ENCODE measurements at places on chromosomes 11 and 22.

DNA sequence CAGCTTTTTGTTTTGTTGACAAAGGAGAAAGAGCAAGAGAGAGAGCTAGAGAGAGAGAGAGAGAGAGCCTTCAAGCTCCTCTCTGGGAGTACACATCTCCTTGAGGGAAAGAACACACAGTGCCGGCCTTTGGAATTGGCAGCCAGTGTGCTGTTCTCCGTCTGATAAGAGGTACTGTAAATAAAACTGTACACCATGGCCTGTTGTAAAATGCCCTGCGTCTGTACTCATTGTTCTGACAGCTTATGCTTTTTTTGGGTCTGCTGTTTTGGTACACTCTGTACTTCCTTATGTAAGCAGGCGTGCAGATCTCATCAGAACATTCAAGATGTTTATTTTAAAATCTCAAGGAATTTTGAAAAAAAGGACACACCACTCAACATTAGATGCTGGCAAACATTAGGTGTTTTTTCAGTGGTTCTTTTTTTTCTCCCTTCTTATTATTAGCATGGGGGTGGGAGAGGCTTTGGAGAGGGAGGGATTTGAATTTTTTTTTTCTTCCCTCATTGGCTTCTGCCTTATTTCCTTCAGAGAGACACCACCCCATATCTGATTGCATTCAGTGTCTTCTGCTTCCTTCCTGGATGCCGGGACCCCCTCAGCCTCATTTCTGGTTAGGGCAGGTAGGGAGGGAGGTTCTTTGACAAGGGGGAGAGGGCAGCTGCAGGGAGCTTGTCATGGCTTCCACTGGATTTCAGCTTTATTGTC, 116.8 kb upstream of the NNMT start:
- peak; percentile 89 for DNase-seq

GRCh38 chr11:10693509-10694081, at the start of gene IRAG1:
Gene IRAG1, minus strand, starts transcription at chr11:10693755. Its CDS starts 153 bp downstream, at chr11:10693602.
- peak; percentile 72 for DNase-seq

GRCh38 chr11:68371171-68372041, 59.0 kb downstream of the LRP5 start:
- no peak for DNase-seq

DNA sequence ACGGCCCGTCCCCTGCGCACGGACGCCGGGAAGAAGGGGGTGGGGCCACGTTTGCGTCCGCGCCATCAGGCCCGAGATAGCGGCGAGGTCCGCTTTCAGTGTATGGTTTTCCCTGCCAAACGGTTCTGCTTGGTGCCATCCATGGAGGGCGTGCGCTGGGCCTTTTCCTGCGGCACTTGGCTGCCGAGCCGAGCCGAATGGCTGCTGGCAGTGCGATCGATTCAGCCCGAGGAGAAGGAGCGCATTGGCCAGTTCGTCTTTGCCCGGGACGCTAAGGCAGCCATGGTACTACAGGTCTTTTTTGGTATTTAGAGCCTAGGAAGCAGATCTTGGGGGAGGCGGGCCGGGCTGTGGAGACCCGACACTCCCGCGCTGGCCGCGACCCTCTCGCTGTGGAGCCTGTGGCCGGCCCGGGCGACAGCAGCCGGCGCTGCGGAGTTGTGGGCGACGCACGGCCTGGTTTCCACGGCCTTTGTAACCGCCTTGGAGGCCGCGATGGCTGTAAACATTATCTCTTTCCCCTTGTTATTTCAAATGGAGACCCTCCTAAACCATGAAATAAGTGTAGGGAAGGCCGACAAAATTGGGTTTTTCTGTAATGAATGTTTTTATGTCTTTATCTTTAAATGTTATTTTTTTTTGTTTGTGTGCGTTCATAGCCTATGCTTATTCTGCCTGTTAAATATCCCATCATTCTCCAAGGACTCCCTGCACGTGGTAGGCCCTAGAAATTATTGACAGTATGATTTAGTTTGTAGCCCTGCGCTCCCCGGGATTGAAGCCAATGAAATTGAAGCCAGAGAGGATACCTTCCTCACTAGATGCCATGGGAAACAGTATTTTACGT, at the start of gene AASDHPPT:
TSS of gene AASDHPPT (plus strand) at position 54 of the 847 bp plus-strand sequence. CDS start at position 103, 49 bp downstream.
- DNase-seq, result peak; percentile 19

DNA sequence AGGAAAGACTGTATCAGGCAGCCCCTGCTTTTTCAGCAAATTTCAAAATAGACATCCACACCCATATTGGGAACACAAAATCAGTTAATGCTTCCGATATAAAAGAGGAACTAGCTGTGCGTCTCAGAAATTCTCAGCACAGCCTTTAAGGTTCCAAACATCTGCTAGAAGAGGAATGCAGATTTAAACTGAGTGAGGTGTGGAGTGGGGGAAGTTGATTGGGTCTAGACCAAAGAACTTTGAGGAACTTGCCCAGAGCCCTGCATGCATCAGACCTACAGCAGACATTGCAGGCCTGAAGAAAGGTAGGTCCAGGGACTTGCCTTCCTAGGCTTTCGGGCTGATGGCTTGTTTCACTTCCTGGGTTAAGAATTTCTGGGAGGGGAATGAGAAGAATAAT, at the start of gene MS4A4A:
TSS of gene MS4A4A (plus strand) at position 255 of the 400 bp plus-strand sequence. CDS start at position 265, 10 bp downstream.
- no peak for DNase-seq

DNA sequence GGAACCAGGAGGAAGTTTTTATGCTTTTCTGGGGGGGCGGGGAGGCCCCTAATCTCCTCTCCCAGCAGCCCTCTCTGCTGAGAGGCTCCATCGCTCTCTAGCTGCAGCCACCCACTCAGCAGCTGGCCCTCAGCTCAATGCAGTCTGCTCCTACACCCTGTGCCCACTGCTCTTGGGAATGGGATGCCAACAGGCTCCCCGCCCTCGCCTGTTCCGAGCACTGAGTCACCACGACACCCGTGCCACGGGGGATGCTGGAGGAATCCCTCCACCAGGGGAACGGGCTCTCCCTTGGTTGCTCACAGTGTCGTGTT, 23.5 kb upstream of the SUSD2 start:
- no peak for DNase-seq

- no peak for DNase-seq
These were observed 33.9 kb upstream of the MN1 start for GRCh38 chr22:27835446-27835845.

GRCh38 chr22:19843107-19843856, 11.4 kb downstream of the GNB1L start:
- DNase-seq, result no peak

GRCh38 chr11:33383075-33383919, 126.1 kb downstream of the HIPK3 start:
- no peak for DNase-seq

DNA sequence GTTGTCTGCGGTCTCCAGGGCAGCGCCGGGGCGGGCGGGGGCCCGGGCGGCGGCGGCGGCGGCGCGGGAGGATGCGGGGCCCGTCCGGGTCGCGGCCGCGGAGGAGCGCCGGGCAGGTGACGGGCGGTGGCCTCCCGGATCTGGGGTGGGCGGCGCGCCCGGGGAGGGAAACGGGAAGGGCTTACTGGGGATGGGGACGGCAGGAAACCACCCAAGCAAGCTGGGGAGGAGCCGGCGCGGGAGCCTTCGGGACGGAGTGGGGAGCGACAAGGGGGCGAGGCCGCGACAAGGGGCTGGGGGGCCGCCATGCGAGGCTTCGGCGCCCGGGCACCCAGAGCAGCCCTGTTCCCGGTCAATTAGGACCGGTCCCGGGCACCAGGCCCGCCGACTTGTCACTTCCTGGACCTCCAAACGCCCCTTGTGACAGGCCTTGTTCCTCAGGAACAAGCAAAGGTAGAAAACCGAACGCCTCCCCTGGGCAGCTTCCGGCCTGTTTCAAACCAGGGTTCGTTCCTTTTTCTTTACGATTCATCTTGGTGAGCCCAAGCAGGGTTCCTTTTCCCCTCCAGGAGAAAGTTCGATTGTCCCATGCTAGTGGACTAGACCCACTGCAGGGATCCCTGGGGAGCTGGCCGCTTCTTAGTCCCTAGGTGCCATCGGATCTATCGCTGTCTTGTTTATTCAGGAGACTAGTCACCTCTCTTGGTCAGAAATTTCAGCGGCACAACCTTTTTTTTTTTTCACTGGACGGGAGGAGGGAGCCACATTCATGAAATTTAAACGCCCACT, 492 bp downstream of the JHY start:
- DNase-seq, result peak; percentile 31

DNA sequence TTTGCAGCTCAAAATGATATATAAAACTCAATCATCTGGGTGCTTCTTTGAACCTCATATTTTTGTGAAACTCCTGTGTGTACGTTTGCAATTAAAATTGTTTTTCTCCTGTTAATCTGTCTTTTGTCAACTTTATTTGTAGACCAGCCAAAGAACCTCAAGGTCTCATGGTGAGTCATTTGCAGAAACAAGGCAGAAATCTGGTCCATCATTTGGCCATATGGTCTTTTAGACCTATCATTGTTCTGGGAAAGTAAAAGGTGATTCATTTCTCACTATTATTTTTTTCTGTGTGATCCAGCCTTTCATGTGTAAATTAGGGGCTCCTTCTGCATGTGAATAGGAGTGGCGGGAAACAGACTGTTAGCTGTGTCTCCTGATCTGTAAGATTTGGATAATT, 399.1 kb upstream of the DDI1 start:
- DNase-seq, result no peak

DNA sequence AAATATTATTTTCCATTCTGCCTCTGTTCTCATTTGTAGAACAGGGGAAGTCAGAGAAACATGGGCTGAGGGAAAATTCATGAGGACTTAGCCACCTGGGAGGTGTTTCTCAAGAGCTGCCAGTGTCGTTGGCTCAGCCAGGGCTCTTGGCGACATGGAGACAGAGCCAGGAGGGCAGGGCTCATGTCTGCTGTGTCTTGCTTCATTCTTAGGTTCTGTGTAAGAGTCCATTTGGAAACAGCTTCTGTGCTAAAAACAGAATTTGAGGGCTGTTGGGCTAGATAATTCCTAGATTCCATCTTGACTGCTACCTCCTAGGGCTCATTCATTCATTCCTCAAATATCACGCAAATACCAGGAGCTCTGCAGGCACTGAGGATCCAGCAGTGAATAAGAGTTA, 15.1 kb upstream of the MRGPRX2 start:
- no peak for DNase-seq

DNA sequence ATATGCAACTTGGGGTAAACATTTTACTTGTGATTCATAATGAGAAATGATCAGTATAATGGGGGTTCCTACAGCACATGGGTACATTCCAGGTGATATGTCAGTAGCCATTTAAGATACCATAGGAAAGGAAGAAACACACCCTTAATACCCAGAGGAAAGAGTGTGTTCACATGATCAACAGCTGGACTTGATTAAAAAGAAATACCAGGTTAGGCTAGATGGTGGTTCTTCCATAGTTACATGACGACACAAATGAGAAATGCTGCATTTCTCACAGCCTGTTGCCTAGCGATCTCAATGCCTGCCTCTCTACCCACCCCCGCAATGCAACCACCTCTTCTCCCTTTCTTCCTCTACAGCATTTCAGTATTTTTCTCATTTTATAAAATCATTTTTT, 96.8 kb downstream of the TTC28 start:
- no peak for DNase-seq

GRCh38 chr11:114664641-114665040, 13.7 kb upstream of the NXPE2 start:
- no peak for DNase-seq

GRCh38 chr11:34653851-34654482, 33.1 kb downstream of the EHF start:
- no peak for DNase-seq

GRCh38 chr11:87290304-87290922, 252.7 kb downstream of the TMEM135 start:
- DNase-seq, result no peak

GRCh38 chr11:2766166-2766565, 66.4 kb upstream of the KCNQ1OT1 start:
- no peak for DNase-seq

DNA sequence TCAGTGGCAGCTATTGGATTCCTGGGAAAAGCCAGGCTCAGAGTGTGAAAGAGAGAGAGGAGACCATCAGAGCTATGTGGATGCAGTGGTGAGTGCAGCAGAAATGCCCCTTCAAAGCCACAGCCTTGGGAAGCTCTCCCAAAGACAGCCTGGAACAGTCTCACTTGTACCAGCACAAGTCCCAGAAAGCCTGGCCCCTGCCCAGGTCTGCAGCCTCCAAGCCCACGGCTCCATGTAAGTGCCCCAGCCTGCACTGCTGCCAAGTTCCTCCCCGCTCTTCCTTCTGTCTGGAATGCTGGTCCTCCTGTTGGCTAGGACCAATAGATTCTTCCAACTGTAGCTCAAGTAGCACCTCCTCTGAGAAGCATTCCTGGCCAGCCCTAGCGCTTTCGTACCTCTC, 539.7 kb downstream of the MIAT start:
- DNase-seq, result no peak

- DNase-seq, result no peak
These were observed 39.7 kb downstream of the FLI1 start for GRCh38 chr11:128733440-128734102.

DNA sequence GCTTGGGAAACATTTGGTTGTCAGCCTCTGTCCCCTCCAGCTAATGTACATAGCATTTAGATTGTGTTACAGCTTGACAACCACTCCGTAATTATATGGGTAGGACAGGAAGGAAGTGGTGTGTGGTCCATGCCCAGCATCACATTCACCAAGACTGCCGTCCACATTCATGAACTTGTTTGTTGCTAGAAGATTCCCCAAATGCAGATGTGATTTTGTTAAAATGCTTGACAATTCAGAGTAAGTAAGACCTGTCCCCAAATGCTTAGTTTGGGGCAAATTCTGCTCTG, 1482.7 kb downstream of the TBC1D22A start:
- DNase-seq, result no peak

GRCh38 chr22:25903294-25903693, 161.3 kb downstream of the MYO18B start:
- no peak for DNase-seq

DNA sequence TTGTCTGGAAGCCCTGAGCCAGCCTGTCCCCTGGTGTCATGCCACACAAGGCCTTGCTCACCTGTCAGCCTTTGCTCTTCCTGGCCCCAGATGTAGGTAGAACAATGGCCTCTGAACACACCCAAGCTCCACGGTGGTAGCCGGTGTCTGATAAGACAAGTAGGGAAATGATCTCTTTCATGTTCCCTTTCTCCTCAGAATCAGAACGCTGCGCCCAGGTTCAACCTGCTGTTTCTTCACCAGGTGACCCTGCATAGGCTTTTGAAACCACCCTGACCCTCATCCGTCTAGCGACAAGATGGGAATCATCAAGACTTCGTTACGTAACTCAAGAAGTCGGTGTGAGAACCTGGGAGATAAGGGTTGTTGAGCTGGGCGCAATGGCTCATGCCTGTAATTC, 28.7 kb upstream of the YWHAH start:
- DNase-seq, result no peak

DNA sequence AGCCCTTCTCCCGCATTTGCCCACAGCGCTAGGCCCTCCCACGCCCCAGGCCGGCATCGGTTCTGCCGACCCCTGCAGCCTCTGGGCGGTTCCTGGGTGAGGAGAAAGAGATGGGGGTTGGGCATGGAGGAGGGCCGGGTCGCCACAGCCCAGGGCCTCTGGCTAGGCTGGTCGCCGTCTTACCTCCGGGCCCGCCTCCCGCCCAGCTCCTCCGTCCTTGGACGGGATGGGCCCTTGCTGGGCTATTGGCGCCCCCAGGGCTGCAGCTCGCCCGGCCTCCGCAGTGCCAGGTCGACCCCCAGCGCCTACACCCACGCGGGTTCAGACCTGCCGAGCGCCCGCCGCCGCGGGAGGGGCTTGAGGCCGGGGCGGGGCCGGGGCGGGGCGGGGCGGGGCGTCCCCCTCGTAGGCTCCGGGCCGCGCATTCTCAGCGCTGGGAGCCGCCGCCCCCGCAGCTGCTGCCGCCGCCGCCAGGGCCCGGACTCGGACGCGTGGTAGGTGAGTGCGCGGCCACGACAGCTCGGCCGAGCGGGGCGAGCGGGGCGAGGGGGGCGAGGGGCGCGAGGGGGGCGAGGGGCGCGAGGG, at the start of gene CD151:
TSS of gene CD151 (plus strand) at position 424 of the 585 bp plus-strand sequence. CDS start 3,118 bp downstream, outside the sequence.
- DNase-seq, result no peak

- no peak for DNase-seq
These were observed 83.6 kb downstream of the BCR start for GRCh38 chr22:23263651-23264555.
